Activated T-helper 2 cell treated with anti-CD3 and anti-CD28 coated beads, Interferon-gamma antibody, Interleukin-2, Interleukin-4, amounts not matched to agents 10 μg/mL and 5 μg/mL and 100 μg/mL, durations not matched to agents 14 hours and 24 hours and 36 hours (primary cell): ENCODE measurements at places on chromosomes 4 and X. TPM values are rescaled to one million over a fixed set of nuclear protein-coding genes. Genes with fewer than 3 reads are reported as not detected.

- no peak for DNase-seq
Observed at GRCh38 chr4:53986062-53986461, 78.3 kb downstream of the CHIC2 start.

DNA sequence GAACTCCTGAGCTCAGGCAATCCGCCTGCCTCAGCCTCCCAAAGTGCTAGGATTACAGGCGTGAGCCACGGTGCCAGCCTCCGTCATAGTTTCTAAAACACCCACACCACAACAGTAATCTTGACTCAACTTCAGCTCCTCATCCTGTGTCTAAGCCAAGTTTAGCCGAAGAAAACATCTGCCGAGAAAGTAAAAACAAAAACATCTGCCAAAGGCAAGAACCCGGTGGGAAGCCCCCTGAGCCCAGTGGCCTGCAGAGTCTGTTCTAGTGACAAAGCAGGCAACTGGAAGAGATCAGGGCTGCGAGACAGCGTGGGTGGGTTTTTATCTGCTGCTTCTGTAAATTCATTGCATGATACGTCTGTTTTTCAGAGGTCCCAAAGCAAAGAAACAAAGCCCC lies 26.6 kb upstream of the CD99 start:
- DNase-seq: no peak

PNCK gene
- total RNA-seq: 0.18 and 0.43 TPM in 2 replicates

PAGE4 gene
- total RNA-seq: not detected in 2 replicates

DNA sequence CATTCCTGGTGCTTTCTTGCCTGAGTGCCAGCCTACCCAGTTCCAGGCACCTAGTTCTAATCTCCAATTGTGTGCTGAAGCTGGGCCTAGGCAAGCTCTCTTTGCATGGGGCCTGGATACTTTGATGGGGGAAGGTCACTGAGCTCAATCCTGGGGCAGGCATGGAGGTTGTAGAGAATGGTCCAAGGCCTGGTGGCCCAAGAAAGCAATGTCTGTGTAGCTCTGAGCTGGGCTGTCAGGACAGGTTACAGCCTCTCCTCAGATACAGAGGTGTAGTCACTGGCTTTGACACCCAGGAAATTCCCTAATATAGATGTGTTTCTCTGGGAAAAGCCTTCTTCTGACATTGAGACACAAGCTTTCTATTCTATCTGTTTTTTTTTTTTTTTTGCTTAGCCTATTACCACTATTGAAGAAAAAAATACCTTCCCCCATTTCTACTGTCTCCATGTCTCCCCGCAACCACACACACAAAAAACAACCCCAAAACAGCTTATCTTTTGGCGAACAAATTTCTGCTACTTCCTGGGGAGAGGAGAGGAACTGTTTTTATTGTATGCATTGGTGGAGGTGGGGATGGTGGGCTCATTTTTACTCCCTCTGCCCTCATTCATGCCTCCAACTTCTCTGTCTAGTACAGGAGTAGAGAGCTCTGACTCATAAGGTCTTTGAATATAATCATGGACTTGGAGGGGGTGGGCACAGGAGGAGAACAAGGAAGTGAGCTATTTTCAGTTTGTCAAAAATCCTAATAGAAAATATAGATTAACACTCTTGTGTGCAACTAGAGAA lies 66.7 kb upstream of the DHX15 start:
- DNase-seq: no peak

DNA sequence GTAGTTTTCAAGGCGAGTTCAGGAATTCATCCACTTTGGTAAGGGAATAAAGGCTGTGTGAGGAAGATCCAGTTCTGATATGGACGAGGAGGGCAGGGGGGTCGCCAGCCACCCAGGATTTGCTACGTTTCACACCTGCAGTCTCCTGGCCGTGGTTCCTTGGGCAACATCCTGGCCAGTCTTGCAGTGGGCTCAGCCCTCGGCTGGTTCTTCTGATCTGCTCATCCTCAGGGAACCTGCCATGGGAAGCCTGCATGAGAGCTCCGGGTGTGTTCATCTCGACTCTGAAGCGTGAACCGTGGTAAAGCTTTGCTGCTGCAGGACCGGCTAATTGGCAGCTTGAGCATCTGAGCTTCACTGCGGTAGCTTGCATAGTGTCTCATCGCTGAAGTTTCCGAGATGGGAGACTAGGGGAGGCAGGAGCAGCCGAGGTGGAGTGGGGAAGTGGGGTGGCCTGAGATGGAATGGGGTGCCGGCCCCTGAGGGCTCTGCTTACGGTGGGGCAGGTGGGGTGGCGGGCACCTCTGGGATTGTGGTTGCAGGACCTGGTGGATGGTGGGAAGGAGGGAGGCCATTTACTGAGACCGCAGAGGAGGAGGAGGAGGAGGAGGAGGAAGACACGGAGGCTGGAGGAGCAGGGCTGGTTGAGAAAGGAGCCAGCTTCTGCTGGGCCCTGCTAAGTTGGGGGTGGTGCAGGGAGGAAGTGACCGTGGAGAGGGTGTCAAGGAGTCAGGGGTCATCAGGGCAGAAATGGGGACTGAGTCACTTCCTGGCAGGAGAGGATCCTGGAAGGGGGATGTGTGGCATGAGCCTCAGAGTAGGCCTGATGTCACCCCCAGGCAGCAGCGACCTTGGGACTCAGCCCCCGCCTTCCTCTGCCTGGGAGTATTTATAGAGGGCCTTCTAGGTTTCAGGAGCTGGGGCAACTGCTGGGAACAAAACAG lies 213.1 kb upstream of the PSAPL1 start:
- DNase-seq: no peak

GRCh38 chr4:3769642-3770184 lies 3.5 kb downstream of the ADRA2C start:
- DNase-seq: no peak

DNA sequence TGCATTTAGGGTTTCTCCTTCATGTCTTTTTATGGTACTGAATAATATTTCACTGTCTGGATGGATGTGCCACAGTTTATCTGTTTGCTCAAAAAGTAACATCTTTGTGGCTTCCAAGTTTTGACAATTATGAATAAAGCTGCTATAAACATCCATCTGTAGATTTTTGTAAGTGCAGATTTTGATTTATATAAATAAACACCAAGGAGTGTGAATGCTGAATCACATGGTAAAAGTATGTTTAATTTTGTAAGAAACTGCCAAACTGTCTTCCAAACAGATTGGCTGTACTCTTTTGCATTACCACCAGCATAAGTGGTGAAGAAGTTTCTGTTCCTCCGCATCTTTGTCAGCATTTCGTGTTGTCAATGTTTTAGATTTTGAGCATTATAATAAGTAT lies 158.7 kb upstream of the GIMD1 start:
- DNase-seq: no peak

DNA sequence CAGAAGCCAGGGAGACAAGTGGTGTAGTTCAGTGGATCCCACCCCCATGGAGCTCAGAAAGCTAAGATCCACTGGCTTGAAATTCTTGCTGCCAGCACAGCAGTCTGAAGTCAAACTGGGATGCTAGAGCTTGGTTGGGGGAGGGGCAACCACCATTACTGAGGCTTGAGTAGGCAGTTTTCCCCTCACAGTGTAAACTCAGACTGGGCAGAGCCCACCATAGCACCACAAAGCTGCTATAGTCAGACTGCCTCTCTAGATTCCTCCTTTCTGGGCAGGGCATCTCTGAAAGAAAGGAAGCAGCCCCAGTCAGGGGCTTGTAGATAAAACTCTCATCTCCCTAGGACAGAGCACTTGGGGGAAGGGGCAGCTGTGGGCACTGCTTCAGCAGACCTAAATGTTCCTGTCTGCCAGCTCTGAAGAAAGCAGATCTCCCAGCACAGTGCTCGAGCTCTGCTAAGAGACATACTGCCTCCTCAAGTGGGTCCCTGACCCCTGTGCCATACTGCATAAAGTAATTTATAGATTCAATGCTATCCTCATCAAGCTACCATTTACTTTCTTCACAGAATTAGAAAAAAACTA lies 163.2 kb downstream of the HHIP start:
- DNase-seq: no peak

- no peak for DNase-seq
Observed at GRCh38 chr4:71426381-71427042, 87.7 kb downstream of the SLC4A4 start.

- DNase-seq: no peak
Observed at GRCh38 chr4:140604544-140604943, 35.8 kb upstream of the UCP1 start.

ZNF630 gene
- total RNA-seq: 0.25 and 0.55 TPM in 2 replicates

CORIN gene
- total RNA-seq: 0.30 and 0.32 TPM in 2 replicates

PORCN gene
- total RNA-seq: 16.5 and 17.7 TPM in 2 replicates

DNA sequence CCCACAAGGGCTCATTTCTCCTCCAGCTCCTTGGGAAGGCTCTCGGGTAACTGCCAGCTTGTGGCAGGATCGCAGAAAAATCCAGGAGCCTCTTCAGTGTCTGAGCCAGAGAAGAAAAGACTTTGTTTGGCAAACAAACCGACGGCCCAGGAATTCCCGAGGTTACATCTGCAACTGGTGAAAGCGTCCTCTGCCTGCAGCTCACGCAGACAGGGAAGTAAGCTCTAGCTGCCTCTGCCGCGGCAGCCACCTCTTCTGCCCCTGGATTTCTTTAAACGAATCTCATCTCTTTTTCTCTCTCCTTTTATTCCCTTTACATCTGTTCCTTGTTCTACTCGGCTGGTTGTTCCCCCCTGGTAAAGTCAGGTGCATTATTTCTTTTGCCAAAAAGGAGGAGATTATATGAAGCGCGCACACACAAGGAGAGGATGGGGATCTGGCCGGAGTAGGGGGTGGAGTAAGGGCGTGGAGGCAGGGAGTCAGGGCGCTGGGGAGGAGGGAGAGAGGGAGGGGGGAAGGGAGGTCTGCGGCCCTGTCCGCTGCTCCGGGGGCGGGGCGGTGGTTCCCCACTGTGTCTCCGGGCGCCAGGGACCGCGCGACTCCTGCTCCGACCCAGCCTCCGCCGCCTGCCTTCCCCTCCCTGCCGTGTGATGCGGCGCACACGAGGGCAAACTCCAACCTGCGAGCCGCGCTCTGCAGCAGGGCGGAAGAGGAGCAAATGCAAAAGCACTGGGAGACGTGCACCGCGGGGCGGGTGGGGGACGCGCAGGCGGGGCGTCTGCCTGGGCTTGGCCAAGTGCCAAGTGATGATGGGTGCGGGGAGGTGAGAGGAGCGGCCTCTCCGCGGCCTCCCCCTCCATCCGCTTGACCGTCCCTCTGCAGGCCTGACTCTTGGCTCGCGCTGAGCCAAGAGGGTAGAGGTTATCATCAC lies at the start of gene DCHS2:
DCHS2 (minus strand) TSS at position 459 of the 931 bp plus-strand sequence; CDS start at position 15, 444 bp downstream.
- DNase-seq: no peak

GRCh38 chr4:171348090-171348489 lies 465.1 kb upstream of the GALNTL6 start:
- no peak for DNase-seq

DNA sequence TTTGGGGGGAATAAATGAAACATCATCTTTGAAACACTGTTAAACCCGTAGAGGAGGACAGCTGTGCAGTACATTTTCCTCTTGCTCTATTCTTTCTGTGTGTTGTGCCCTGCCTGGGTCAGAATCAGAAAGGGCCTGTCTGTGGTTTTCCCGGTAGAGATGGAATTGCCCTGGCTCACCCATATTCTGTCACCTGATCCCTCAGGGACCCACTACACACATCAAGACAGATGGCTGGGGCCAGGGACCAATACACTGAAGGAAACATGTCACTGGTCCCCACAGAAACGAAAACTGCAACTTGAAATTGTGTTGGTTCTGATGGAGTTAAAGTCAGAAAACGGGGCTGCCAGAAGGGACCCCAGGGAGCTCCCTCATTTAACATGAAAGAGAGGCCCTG lies 114.9 kb downstream of the ZNF827 start:
- DNase-seq: no peak

CSAG1 gene
- total RNA-seq: not detected in 2 replicates

ERAS gene
- total RNA-seq: not detected in 2 replicates
